Stimulated activated CD8-positive, alpha-beta memory T cell treated with anti-CD3 and anti-CD28 coated beads, Interleukin-15, amount 100 ng/mL, for 24 hours (primary cell): ENCODE measurements at places on chromosomes 1 and 21.

GRCh38 chr1:153470707-153471106 lies 10.3 kb upstream of the S100A7 start:
- DNase-seq: no peak

- no peak for DNase-seq
Measured at GRCh38 chr1:17565461-17566252, 26.2 kb downstream of the ARHGEF10L start.

DNA sequence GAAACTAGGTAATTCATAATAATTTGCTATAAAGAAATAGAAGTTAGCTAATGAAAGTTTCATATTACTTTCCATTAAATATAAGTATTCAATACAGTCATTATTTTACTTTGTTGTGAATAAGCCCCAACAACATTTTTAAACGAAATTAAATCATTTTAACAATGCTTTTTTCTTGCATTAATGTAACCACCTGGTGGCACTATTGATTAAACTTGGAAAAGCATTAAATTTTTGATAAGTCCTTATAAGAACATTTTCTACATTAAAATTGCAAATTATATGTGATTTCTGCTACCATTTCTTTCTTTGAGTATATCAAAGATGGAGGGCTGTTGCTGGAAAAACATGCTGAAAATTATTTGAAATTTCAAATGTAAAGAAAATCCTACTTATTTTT lies 918.8 kb upstream of the TMPRSS15 start:
- DNase-seq: no peak

DNA sequence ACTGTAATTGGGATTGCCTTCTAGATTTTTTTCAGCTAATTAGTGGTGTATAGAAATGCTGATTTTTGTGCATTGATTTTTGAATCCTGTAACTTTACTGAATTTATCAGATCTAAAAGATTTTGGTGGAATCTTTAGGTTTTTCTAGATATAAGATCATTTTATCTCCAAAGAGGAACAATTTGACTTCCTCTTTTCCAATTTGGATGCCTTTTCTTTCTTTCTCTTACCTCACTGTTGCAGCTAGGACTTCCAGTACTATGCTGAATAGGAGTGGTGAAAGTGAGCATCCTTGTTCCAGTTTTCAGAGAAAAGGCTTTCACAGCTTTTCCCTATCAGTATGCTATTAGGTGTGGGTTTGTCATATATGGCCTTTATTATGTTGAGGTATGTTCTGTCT lies 53.6 kb downstream of the TESK2 start:
- no peak for DNase-seq

- DNase-seq: no peak
Measured at GRCh38 chr1:64006276-64007051, 197.0 kb upstream of the UBE2U start.

DNA sequence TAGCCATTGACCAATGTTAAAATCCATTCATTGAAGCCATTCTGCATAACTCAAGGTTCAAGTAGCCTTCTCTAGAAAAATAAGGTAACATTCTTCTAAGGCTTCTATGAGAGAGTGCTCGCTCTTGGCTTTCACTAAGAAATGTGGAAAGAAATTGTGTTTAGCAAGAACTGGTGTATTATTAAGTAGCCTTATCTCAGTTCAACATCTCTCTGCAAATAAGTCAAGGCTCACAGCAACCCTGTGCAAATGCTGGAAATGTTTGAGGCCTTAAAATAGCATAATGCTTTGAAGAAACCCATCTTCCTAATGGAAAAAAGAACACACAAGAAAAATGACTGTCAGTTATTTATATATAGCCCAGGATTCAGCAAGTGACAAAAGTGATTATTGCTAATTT lies 254.1 kb upstream of the PROX1 start:
- DNase-seq: no peak

GRCh38 chr21:34852448-34852847 lies 183.7 kb downstream of the CLIC6 start:
- DNase-seq: no peak

GRCh38 chr1:217876896-217877295 lies 245.8 kb downstream of the SPATA17 start:
- DNase-seq: no peak

GRCh38 chr1:110262846-110263631 lies 52.9 kb downstream of the KCNC4 start:
- no peak for DNase-seq

GRCh38 chr1:147163019-147163418 lies 9.3 kb downstream of the PRKAB2 start:
- no peak for DNase-seq

- no peak for DNase-seq
Measured at GRCh38 chr21:38319781-38320180, 63.0 kb downstream of the KCNJ15 start.

- no peak for DNase-seq
Measured at GRCh38 chr1:225453797-225454648, 26.2 kb upstream of the LBR start.

GRCh38 chr1:76340056-76340455 lies 265.5 kb downstream of the ST6GALNAC3 start:
- DNase-seq: no peak

- DNase-seq: no peak
Measured at GRCh38 chr1:65880611-65881010, 87.9 kb downstream of the PDE4B start.

- DNase-seq: no peak
Measured at GRCh38 chr1:69409731-69410456, 157.8 kb upstream of the LRRC7 start.
